Left ventricle myocardium superior (tissue), 1 donor: ENCODE measurements at places on chromosomes 1 and 21. TPM values are rescaled to one million over a fixed set of nuclear protein-coding genes. Genes with fewer than 3 reads are reported as not detected.

KCND3 gene
- total RNA-seq = 19.8 TPM

DNA sequence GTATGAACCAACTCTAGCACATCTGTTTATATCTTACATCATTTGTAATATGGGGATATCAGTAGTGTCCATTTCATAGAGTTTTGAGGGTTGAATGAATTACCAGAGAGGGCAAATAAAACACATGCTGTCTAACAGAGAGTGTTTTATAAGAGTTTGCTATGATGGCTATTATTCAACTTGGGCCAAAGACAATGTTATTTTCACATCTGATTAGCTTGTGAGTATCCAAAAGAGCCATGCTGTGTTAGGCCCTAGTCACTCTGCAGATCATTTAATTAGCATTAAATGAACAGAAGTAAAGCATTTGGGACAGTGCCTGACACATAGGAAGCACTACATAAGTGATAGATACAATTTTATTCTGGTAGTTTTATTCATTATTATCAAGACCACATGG, 4.2 kb upstream of the RNF11 start:
- no peak for DNase-seq

- peak; percentile 46 for DNase-seq
These were observed 66.8 kb upstream of the ANGPTL1 start for GRCh38 chr1:178937695-178938094.

DNA sequence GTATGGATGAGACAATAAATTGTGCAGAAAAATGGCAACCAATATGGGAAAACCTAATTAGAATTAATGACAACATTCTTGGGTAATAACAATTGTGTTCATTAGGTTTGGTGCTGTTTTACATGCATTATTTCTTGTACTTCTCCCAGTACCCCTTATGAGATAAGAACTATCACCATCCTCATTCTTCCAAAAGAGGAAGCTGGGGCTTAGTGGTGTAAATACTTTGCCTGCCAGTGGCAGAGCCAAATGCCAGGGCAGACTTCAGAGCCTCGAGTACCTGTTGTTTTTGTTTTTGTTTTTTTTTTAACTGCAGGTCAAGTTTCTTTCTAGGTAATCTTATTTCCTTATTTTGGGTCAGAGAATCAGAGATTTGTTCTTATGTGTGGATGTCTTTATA, 206.4 kb downstream of the RHOU start:
- no peak for DNase-seq

TXLNA gene
- total RNA-seq = 16.5 TPM

SFN gene
- not detected for total RNA-seq

DNA sequence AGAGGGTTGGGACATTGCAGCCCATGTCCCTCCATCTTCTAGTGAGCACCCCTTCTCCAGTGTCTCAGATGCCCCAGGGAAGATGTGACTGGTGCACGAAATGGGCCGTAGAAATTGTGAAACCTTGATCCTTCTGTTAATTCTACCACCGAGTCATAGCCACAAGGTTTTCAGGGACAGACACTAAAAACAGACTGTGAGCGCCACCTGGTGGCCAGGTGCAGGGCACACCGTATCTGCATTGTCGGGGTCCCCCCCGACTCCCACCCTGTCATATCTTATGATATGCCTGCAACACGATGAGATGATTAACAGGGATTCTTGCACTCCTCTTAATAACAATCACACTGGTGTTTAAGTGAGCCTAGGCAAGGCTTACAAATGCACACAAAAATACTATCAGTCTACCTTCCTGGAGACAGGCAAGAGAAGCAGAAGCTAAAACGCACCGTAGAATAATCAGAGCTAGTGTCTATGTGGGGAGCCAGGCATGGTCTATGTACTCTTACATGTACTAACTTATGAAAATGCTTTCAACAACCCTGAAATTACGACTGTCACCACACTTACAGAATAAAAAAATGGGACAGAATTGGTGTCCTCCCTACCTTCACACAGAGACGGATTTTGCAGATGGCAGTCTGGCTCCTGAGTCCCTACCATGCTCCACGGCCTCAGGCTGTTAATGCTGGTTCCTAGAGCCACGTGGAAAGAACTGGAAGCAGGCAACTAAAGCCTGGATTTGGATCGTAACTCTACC, 57.9 kb downstream of the FHAD1 start:
- DNase-seq = peak; percentile 78

- DNase-seq = no peak
These were observed 6.8 kb downstream of the TFF2 start for GRCh38 chr21:42343963-42344510.

CRYBG2 gene
- not detected for total RNA-seq

GRCh38 chr21:33403786-33404585, 773 bp downstream of the IFNGR2 start:
- peak; percentile 78 for DNase-seq

DNA sequence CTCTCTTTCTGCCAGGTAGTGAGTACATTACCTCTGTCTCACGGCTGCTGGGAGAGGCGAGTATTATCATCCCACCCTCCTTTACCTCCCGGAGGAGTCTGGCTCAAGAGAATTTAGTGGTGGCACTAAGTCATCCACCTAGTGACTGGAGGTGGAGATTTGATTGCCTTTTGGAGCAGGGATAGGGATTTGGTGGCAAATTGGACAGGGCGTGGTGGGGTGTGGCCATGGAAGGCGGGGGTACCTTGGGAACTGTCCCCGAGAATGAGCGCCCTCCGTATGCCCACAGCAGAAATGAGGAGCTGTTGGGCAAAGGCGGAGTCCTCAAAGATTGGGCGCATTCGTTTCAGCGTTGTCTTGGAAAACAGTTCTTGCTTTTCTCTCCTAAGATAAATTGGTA, 32.1 kb upstream of the HMGN1 start:
- DNase-seq = no peak

- DNase-seq = no peak
These were observed 27.4 kb downstream of the IL23R start for GRCh38 chr1:67193704-67194103.

DNA sequence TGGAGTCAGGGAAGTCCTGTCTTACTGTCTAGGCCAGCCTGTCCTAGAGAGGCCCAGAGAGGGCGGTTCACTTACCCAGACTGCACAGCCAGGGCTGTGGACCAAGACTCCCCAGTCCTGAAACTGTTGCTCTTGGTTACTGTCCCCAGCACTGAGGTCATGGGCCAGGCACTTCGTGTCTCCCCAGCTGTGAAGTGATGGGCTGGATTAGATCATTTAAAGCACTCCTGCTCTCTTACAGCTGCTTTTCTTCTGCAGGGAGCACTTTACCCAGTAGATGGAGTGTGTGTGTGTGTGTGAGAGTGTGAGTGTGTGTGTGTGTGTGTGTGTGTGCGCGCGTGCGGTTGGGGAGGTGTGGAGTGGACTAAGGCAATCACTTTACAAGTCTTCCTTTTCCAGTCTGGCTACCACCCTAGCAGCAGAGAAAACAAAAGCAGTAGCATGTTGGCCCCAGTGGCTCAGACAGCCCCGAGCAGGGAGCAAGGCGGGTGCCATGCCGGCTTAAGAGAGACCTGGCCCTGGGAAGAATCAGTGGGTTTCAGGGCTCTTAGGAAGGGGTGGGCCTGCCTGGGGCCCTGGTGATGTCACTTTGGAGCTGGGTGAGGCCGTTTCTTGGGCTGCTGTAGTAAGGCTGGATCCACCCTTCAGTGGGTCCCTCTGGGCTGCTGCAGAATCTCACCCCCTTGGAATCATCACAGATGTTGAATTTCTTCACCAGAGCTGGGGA, 2.4 kb downstream of the SPSB1 start:
- peak; percentile 61 for DNase-seq

DNA sequence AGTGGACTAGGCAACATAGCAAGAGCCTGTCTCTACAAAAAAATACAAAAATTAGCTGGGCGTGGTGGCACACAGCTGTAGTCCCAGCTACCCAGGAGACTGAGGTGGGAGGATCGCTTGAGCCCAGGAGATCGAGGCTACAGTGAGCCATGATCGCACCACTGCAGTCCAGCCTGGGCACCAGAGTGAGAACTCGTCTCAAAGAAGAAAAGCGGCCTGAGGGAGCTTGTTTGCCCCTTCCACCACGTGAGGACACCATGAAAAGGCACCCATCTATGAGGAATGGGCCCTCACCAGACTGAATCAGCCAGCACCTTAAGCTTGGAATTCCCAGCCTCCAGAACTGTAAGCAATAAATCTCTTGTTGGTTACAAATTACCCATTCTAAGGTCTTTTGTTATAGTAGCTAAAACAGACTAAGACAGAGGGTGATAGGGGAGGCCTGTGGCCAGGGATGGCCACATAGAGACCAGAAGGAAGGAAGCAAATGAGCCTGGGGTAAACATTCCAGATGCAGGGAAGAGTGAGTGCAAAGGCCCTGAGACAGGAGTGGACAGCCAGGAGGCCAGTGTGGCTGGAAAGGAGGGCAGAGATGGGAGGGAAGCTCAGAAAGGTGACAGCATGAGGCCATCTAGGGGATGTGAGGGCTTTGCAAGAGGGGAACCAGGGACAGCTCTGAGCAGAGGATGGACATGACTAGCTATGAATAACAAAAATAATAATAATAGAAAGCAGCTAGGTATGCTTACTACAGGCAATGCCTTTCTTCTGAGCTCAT, 120.1 kb downstream of the MATN1 start:
- DNase-seq = no peak

MROH9 gene
- total RNA-seq = not detected

CFAP141 gene
- total RNA-seq = not detected

DNA sequence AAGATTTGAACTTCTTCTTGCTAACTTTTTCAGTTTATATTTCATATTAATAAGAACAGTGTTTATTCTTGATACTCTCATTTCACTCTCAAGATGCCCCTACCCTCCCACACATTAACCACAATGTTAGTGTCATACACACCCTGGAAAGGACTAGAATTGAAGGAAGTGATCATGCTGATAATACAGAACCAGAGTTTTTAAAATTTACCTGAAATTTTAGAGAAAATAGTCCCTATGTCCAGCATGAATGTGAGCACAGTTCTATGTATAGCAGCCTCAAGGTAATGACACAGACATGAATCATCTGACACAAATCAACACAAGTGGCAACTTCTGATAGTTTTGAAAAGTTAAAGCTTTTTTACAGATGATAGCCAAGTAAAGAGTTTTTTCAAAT, 26.0 kb downstream of the RGS1 start:
- DNase-seq = no peak

GRCh38 chr1:36251794-36252481, 27.7 kb downstream of the THRAP3 start:
- no peak for DNase-seq

DNA sequence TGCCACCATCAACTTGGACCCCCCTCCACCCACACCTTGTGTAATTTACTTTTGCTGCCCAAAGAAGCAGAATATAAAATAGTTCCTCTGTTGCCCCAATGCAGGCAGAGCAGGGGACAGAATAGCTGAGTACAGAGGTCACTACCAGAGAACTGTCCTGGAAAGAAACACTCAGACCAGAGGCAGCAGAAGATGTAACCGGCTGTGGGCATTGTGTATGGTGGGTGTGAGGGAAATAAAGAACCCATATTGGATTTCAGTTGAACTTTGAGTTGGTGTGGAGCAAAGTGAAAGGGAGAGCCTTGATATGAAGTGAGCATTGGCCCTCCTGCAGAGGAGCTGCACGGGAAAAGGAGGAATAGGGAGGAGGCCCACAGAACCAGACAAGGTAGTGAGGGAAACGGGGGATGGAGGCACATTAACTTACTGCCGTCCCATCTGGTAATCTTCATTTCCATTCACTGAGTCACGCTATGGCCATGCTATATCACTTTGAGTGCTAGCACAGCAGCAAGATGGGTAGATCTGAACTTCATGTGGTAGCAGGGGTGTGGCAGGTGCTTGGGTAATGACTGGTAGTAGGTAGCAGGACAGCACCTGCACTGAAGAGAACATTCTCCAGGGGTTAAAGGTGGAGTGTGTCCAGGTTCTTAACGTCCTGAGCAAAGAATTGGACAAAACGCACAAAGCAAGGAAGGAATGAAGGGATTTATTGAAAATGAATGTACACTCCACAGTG, 56.3 kb upstream of the FBXO28 start:
- DNase-seq = no peak

GRCh38 chr1:37515185-37516034, 844 bp upstream of the MEAF6 start:
- no peak for DNase-seq

ANKRD34A gene
- 0.52 TPM for total RNA-seq

DNA sequence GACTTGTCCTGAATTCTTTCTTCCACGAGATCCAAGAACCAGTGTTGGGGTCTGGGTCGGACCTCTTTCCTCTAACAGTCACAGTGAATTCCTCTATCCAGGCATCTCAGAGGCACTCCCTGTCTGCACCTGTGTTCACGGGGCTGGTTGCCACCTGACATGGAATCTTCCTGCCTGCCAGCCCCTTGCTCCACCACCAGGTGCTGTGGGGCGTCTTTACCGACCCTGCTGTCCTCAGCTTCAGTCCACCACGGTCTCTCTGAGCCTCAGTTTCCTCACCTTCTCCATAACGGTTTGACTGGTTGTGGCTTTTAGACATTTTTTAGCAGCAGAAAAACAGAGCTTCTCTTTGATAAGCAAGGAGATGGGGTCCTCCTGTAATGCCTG, 62.7 kb downstream of the SDC3 start:
- DNase-seq = no peak

DNA sequence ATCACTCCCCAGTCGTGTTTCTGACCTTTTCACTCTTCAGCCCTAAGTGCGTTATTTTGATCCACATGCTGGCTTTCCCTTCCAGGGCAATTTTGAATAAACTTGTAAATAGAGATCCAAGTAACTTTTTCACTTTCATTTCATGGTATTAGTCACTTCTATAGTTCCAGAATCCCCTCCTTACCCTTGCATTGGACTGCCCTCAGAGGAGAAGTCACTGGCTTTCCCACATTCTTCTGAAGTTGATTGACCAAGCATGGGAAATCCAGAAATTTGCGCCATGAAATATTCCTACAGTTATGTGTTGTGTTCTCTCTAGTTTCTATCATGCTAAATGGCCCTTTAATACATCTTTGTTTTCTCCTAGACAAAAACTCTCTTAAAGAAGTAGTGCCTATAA, 177.3 kb upstream of the GORAB start:
- no peak for DNase-seq

DNA sequence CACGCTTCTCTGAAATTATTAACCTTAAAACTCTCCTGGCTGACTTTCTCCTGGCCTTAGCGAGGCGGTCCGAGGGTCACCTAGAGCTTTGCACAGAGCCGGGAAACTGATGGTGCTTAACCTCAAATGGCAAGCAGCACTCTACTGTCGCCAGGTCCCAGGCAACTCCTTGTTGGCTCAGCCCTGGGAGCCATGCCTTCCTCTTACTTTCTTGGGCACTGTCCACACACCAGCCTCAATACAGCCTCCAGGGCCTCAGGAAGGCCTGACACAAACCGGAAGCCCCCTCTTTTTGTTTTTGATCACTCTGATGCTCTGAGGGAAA, 3.8 kb downstream of the TRABD2B start:
- no peak for DNase-seq

- DNase-seq = no peak
These were observed 2.5 kb upstream of the F3 start for GRCh38 chr1:94543893-94544635.

GRCh38 chr1:245650441-245650960, 495.7 kb downstream of the KIF26B start:
- DNase-seq = no peak

GRCh38 chr1:71843012-71843411, 439.3 kb downstream of the NEGR1 start:
- DNase-seq = no peak

GRCh38 chr1:101307985-101308689, 71.3 kb downstream of the S1PR1 start:
- no peak for DNase-seq
